Endothelial cell (in vitro differentiated cells): ENCODE measurements at places on chromosomes 2 and 18.
A peak's percentile ranks its signal among the peaks of the same experiment; 100 is the strongest.

- peaks cover 1% of the 10 kb centered on the region for H3K27me3 ChIP-seq
- no peak overlapping the region for H3K4me3 ChIP-seq
- no peak overlapping the region for H3K27ac ChIP-seq
- peaks cover 7% of the 10 kb centered on the region for H3K4me1 ChIP-seq
- no peak for DNase-seq
Measured at GRCh38 chr18:55552526-55553189, 35.3 kb downstream of the TCF4 start.

- H3K4me1 ChIP-seq: peaks cover 21% of the 10 kb centered on the region
- peaks cover 19% of the 10 kb centered on the region for H3K27me3 ChIP-seq
Measured at GRCh38 chr2:96898641-96899412, 28.9 kb upstream of the SEMA4C start.

DNA sequence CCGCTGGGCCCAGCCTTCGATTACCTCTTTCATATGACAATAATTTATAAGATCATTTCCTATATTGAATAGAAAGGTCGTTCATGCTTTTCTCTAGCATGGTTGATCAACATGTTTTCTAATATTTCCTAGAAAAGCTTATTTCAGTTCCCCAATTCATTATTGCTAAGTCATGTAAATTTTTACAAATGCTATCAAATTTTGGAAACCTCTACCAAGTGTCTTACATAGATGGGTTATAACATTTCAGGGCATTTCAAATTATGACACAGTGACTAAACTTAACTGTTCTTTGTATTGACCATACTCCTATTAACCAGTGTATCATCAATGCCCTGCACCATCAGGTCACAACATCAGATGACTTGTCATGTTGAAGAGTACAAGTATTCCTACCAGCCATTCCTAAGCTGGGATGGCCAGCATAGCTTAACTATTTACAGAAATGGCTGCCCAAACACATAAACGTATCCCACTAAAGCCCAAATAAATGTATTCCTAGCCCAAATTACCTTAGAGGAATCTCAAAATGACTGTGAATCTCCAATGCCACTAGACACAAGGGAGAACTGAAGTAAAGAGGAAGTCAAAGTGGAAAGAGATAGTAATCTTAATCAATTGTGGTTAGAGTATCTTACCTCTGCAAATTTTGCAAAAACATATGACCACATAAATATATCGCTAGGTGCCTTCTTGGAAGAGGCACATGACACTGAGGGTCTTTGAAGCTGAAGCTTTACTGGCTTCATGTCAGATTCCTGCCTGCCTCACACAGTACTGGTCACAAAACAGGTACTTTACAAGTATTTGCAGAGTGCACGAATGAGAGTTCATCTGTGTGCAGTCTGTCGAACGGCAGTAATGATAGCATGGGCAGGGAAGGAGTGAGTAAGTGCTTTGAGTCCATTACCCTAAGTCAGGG lies 87.3 kb upstream of the TLK1 start:
- H3K27ac ChIP-seq: no peak overlapping the region
- H3K4me1 ChIP-seq: no peaks in the 10 kb centered on the region
- peaks cover 2% of the 10 kb centered on the region for H3K27me3 ChIP-seq
- DNase-seq: no peak
- no peak overlapping the region for H3K4me3 ChIP-seq

DNA sequence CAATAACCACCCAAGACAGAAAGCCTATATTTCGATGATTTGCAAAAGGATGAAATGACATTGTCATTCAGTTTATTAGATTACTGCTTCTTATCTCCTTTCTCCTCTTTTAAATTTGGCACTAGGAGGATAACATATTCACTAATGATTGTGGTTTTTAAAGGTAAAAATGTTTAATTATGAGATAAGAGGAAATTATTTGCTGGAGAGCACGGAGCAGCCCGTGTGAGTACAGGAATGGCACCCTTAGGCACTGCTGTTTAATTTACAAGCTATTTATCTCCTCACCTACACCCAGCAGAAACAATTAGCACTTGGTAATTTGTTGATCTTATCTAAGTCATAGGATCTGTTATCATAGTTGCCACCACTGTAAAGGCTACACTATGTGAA lies 87.4 kb upstream of the SP3 start:
- no peak for DNase-seq
- H3K4me3 ChIP-seq: peak overlapping the region; percentile 80
- H3K27me3 ChIP-seq: peaks cover 5% of the 10 kb centered on the region
- H3K4me1 ChIP-seq: peaks cover 36% of the 10 kb centered on the region
- H3K36me3 ChIP-seq: peaks cover 4% of the 10 kb centered on the region

DNA sequence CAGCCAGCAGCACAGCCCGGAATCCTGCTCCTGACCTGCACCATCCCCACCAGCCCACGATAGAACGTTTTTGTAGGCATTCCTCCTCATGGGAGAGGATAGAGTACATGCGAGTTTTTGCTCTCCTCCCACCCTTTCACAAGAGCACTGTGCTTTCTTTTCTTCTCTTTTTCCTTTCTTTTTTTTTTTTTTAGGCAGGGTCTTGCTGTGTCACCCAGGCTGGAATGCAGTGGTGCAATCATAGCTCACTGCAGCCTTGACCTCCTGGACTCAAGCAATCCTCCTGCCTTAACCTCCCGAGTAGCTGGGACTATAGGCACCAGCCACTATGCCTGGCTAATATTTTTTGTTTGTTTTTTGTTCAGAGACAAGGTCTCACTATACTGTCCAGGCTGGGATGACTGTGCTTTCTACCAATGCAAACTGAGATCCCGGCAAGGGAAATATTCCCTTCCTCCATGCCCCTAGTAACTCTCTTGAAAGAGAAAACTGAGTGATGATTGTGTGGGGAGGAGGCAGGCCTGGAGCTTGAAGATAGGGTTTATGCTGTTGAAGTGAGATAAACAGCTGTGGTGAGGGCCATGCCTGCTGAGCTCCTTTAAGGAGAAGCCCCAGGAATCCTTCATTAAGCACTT lies 82.6 kb upstream of the TXNDC2 start:
- H3K27ac ChIP-seq: no peak overlapping the region
- H3K4me3 ChIP-seq: no peak overlapping the region
- no peaks in the 10 kb centered on the region for H3K4me1 ChIP-seq
